Islet precursor cell (in vitro differentiated cells): ENCODE measurements at places on chromosomes 4 and X.

GRCh38 chr4:124565371-124565770 is 147.2 kb downstream of the ANKRD50 start:
- no peak for DNase-seq

DNA sequence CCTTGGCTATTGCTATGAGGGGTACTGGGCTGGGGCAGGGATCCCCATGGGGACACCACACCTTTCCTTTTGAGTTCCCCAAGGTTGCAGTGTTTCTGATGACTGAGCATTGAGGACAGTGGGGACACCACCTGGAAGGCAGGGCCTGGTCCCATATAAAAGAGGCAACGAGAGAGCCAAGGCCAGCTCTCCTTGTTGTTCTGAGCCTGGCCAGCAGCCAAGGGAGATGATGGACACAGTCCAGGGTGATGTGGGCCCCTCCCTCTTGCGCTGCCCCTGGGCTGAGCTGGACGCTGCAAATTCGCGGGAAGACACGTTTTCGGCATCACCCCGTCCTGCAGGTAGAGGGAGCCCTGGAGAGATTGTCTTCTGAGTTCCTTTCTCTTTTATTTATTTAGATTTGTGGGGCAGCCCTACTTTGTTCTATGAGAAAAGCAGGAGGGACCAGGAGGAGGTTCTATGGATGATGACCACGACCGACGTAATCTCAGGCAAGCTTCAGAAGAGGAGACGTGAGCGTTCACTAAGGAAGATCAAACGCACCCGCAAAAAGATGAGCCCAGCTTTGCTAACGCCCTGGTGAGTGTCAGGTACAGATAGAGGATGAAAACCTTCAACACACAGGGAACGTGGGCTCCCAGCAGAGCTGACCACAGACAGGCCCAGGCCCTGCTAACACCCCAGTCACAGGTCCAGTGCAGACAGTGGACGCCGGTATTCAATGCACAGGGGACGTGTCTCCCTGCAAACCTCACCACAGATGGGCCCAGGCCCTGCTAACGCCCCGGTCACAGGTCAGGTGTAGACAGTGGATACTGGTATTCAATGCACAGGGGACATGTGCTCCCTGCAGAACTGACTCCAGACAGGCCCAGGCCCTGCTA is 97.4 kb downstream of the SHOX start:
- peak; percentile 75 for DNase-seq

DNA sequence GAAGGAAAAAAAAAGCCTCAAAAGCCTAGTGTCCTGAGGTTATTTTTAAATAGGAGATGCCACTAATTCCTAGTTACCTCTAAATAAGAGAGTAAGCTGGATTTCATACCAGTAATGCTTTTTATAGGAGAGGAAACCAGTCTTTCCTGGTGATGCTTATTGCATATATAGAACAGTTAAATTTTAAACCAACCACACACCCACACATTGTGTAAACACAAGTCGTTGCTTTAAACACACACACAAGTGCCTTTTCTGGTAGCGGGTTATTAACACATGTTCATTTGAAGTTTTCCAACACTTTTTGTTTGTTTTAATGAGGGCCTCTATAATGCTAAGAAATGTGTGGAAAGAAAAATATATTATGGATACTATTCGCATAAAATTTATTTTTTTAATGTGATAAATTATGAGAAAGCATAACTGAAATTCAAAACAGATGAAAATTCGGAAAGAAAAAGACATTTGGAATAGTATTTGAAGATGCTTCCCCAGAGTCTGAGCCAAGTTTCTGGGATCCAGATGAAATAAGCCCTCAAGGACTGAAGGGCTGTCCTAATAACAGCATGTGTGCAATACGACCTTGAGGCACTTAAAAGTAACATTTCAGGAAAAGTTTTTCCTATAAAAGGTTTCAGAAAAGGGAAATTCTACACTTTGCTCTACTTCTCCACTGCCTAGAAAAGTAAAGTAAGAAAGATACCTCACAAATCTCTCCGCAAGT is 2.0 kb downstream of the ANTXR2 start:
- no peak for DNase-seq

DNA sequence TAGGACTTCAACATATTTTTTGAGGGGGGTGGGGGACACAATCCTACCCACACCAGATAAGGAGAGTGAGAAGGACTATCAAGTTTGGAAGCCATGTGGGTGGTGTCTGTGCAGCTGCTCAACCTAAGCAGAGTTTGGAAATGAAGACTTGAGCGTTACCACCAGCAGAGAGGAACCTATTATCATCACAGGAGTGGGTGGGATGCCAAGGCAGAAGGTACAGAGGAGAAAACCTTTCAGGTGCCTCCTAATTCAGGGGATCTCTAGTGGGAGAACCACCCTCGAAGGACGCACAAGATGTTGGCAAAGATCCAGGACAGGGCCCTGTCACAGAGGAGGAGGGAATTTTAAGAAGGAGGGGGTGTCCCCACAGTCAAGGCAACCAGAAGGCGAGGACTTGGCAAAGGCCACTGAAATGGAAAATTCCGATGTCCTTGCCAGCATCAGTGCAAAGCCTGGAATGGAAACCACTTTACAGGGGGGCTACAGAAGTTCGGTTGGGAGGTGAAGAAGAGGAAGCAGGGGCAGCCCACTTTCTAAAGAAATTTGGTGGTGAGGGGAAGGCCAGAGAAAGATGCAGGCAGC is 8.4 kb upstream of the GPM6B start:
- no peak for DNase-seq

DNA sequence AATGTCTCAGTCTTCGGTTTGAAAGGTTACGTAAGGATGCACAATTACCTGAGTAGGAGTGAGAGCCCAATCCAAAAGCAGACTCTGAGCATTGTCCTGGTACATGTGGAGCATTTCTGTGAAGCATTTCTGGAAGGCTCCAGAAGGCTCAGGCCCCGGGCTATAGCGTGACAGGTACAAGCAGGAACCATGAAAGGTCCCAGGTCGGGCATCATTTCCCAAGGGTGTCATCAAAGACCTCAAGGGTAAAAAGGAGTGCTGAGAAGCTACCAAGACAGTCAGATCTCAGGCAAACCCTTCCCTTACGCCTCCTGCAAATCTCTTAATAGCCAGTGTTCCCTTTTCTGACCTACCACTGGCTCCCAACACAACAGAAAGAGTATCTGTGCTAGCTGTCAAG is 30.8 kb downstream of the GPC4 start:
- DNase-seq, result no peak

GRCh38 chr4:19425146-19425545 is 826.6 kb upstream of the SLIT2 start:
- no peak for DNase-seq

DNA sequence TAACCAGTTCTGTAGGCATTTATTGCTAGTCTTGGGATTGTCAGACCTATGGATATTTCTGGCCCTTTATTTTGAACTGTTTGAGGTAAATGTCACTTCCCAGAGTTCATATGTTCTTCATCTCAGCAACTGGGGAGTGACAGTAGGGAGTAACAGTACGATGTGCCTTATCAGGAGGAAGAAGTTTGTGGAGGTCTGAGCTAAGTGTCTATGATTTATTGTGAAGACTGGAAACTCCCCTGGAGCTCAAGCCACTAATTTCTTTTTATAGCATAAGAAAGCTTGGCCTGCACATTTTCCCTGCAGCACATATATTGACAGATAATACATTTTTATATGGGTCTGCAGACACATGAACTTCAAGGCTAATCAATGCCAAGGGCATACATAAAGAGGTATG is 383.8 kb downstream of the GRXCR1 start:
- no peak for DNase-seq
